ENCODE measurements at places on chromosomes 1 and 21.

DNA sequence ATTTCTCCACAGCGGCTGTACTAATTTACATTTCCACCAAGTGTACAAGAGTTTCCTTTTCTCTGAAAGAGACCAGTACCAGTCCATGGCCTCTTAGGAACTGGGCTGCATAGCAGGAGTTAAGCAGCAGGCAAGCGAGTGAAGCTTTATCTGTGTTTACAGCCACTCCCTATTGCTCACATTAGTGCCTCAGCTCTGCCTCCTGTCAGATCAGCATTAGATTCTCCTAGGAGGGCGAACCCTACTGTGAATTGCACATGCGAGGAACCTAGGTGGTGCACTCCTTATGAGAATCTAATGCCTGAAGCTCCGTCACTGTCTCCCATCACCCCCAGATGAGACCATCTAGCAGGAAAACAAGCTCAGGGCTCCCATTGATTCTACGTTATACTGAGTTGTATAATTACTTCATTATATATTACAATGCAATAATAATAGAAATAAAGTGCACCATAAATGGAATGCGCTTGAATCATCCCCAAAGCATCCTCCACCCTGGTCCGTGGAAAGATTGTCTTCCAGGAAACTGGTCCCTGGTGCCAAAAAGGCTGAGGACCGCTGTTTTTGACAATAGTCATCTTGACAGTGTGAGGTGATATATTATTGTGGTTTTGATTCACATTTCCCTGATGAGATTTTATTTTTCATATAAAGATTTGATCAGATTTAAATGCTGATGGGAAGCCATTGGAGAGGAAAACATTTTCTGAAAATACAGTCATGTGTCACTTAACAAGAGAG lies 45.5 kb upstream of the MRPS6 start:
- peak; percentile 21 for DNase-seq

- no peak for DNase-seq
These were observed 3.9 kb downstream of the ACOT11 start for GRCh38 chr1:54551891-54552290.

DNA sequence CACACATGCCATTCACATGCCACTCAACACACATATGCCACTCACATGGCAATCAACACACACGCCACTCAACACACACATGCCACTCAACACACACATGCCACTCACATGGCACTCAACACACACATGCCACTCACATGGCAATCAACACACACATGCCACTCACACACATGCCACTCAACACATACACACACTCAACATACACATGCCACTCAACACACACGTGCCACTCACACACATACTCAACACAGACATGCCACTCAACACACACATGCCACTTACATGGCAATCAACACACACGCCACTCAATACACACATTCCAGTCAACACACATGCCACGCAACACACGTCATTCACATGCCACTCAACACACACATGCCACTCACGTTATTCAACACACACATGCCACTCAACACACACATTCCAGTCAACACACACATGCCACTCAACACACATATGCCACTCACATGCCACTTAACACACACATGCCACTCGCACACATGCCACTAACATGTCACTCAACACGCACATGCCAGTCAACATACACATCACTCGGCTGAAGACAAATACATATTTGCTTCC lies 182.9 kb downstream of the NPHP4 start:
- no peak for DNase-seq

- DNase-seq = no peak
These were observed 86.5 kb downstream of the C1orf21 start for GRCh38 chr1:184473176-184473966.

- no peak for DNase-seq
These were observed 136.8 kb upstream of the F3 start for GRCh38 chr1:94678202-94678848.

DNA sequence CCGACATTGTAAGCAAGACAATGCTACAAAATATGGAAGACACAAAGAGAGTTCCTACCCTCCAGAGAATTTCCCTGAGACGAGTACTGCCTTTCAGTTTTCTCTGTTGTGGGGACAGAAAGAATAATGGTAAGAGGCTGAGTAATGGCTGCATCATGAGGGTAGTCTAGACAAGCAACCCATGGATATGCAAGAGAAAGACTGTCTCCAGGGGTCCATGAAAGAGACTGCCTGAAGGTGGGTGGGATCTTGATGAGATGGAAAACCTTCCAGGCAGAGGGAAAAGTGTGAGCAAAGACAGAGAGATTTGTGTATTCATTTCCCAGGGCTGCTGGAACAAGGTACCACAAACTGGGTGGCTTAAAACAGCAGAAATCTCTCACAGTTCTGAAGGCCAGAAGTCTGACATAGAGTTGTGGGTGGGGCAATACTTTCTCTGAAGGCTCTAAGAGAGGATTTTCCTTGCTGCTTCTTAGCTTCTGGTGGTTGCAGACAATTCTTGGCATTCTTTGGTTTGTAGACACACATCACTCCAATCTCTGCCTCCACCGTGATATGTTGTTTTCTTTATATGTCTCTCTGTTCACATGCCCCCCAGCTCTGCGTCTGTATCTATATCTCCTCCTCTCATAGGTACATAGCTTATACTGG lies 41.4 kb downstream of the ANP32E start:
- DNase-seq = no peak

GRCh38 chr1:87928623-87929022 lies 599.9 kb downstream of the LMO4 start:
- DNase-seq = no peak

DNA sequence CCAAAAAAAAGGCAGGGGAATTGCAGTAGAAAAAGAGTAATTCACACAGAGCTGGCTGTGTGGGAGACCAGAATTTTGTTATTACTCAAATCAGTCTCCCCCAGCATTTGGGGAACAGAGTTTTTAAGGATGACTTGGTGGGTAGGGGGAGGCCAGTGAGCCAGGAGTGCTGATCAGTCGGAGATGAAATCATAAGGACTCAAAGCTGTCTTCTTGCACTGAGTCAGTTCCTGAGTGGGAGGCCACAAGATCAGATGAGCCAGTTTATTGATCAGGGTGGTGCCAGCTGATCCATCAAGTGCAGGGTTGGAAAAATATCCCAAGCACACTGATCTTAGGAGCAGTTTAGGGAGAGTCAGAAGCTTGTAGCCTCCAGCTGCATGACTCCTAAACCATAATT lies 23.7 kb upstream of the EDARADD start:
- no peak for DNase-seq

GRCh38 chr1:984476-984814 lies 2.6 kb upstream of the PERM1 start:
- DNase-seq = no peak

DNA sequence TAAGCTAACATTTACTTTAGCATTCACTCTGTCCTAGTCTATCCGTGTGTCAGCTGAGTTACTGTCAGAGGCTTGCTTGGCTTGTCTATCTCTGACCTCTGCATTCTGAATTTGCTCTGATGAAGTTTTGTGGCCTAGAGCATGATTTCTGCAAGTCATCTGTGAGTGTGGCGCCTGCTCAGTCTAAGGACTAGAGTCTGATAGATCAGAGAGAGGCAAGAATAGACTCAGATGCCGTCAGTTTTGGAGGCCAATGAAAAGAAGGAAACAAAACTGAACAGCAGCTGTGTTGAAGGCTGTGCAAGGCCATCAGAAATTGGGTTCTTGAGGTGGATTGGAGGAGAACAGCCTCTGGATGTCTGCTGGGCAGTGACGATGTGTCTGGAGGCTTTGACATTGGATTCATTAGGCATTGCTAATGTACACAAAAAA lies 573.1 kb downstream of the USP25 start:
- peak; percentile 77 for DNase-seq

DNA sequence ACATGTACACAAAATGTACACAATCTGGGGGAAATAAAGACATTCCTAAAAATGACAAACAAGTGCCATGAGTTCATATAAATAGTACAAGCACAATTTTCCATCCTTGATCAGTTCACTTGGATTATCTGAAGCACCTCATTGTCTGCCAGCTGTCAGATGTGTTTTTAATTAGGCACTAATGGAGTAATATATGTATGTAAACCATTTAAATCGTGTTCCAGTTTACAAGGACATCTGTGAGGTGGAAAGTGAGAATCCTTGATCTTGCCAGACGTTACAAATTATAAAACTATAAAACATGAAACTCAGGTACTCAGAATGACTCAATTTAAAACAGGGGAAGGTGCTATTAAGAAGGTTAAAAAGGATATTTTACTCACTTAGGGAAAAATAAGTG lies 1312.2 kb downstream of the PLA2G4A start:
- no peak for DNase-seq

DNA sequence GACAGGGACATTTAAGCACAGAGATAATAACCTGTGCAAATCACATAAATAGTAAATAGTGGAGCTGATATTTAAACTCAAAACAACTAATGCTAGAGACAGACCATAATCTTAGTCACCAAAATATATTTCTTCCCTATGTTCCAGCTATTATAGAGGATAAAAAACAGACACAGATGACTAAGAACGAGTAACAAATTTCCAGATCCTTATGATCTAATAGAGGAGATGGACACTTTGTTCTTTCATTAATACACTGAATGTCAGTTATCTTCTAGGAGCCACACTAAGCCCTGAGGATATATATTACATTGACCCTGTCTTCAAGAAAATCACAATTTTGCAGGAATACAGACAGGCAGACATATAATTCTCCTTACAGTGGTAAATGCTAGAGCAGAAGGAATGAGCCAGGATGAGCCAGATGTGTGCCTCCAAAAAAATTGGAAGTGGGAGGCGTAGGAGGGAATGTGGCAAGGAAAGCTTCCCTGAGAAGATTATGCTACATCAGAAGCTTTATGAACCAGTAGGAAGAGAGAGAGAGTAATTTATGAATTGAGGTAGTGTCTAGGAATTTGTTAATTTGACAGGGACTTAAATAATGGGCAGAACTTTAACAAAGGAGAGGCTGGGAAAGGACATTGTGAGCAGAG lies 395.4 kb upstream of the BEND5 start:
- no peak for DNase-seq

GRCh38 chr1:205272536-205272935 lies 44.8 kb downstream of the TMCC2 start:
- peak; percentile 36 for DNase-seq

- no peak for DNase-seq
These were observed 40.0 kb upstream of the LRRC3 start for GRCh38 chr21:44415073-44416025.

DNA sequence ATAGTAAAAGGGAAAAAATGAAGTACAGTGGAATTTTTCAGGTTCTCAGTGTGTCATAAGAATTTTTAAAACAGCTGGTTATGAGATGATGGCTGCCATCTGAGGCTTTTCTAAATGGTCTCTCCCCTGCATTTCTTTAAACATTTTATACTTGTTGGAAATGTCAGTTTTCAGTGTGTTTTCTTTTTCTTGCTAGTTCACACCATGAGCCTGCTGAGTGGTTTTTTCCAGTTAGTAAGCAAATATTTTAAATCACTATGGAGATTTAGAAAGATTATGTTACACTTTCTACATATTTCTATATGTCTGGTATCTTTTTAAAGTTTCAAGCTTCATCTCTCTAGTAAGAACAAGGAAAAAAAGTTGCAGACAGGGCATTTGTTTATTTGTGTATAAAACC lies 9.6 kb downstream of the RBM15 start:
- DNase-seq = no peak

DNA sequence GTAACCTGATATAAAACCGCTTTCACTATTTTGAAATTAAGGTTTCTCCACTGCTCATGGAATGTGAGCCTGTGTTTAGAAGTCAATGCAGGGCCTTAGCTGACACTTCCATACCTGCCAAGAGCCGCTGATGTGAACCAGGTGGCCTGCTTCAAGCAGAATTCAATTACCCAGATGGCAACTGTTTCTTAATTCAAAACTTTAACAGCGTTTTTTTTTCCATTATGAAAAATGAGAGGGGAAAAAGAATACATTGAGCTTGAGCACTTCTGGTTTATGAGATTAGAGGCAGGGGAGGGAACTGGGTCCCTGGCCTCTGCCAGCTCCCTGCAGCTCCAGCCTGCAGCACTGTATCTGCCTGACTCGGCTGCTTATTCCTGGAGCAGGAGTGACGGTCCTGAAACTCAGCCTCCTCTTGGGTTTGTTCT lies 7.7 kb upstream of the ATP1A1 start:
- DNase-seq = no peak

GRCh38 chr1:67608661-67609576 lies 76.1 kb upstream of the GADD45A start:
- DNase-seq = no peak

DNA sequence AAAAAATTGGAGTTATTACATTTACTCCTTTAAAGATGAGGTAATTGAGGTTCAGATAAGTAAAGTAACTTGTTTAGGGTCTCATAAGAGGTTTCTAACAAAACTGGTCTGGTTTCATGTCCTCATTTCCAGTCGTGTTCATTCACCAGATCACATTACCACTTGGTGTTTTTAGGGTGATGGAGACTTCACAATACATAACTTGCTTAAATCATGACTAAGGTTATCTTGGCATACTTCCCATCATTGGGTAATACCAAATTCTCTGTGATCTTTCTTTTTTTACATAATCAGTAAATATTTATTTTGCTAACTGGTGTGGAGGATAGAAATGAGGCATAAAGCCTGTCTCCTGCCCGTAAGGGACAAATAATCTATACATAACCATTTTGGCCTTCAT lies 31.6 kb upstream of the RPTN start:
- DNase-seq = peak; percentile 7

DNA sequence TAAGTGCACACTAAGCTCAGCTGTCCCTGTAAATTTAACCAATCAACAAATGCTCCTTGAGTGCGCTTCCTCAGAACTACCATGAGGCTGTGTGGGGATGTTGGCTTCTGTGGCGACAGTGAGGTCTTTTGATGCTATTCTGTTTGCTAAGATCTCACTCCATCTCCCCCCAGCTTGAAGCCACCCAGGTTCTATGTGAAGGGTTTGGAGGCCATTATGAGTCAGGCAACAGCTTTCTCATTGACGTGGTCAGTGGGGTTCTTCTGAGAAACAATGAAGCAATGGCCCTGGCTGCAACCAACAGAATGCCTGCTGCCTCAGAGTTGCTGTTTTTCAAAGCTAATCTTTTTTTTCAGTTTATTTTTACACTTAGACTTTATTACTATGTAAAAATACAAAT lies 205.5 kb downstream of the PTBP2 start:
- DNase-seq = no peak

DNA sequence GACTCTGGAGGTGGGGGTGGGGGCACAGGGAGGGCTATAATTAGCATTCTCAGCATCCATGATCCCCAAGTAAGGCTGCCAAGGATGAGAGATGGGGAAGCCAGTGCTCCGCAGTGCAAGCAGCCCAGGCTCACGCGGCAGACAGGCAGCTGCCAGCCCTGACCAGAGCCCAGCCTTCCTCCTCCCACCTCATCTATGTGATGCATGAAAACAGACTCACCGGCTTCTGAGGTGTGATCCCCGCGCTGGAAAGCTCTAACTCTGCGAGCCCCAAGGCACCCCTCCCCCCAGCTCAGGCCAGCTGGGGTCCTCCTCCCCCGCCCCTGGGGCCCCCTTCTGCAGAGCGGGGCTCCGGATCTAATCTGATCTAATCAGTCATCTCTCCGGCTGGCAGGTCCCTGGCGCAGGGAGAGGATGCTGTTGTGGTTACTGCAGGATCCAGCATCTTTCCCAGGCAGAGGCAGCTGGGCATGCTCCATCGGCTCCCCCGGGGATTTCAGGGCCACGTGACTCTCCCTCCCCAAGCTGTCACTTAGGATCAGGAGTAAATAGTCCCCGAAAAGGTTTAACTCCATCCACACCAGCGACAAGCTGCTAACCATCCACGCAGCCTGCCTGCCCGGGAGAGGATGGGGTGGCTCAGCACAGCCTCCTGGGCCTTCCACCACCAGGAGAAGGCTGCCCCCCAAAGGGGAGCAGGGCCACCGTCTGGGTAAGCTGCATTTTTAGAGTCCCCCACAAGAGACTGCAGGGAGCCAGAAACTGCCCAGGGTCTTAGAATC lies at the start of gene PLEKHA6:
Gene PLEKHA6 (minus strand): TSS at position 456 of the 782 bp plus-strand sequence. CDS start 86,202 bp downstream, outside the sequence.
- DNase-seq = peak; percentile 81
